ENCODE measurements at places on chromosomes 4 and X. TPM values are rescaled to one million over a fixed set of nuclear protein-coding genes. Genes with fewer than 3 reads are reported as not detected.

Gene TMEM150C
- 1.8 TPM for total RNA-seq

DNA sequence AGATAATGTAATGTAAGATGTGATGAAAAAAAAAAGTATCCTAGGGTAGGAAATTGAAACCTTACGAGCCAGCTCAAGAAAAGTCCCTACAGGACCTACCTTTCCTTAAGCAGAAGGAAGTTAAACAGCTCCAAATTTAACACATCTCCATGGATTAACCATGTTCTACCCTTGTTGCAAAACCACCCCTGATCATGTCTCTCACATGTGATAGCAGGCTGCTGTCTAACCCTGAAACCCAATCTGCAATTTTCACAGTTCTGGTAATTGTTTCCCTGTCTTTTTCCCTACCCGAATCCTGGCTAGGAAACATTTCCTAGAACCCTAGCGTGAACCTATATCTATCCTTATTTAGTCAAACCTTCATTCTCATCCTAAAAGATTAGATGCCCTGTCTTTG lies 198.9 kb downstream of the SPOCK3 start:
- no peak for DNase-seq

- no peak for DNase-seq
Measured at GRCh38 chrX:153055871-153056749, at the start of gene PNMA3. PNMA3 (plus strand) TSS chrX:153056470; CDS start chrX:153057056, 586 bp downstream.

Gene SMIM10
- 7.2 TPM for total RNA-seq

- no peak for DNase-seq
Measured at GRCh38 chr4:77465271-77465670, 140.3 kb upstream of the CXCL13 start.

Gene WDR17
- total RNA-seq, result 4.2 TPM

Gene SLC25A4
- 18.6 TPM for total RNA-seq

DNA sequence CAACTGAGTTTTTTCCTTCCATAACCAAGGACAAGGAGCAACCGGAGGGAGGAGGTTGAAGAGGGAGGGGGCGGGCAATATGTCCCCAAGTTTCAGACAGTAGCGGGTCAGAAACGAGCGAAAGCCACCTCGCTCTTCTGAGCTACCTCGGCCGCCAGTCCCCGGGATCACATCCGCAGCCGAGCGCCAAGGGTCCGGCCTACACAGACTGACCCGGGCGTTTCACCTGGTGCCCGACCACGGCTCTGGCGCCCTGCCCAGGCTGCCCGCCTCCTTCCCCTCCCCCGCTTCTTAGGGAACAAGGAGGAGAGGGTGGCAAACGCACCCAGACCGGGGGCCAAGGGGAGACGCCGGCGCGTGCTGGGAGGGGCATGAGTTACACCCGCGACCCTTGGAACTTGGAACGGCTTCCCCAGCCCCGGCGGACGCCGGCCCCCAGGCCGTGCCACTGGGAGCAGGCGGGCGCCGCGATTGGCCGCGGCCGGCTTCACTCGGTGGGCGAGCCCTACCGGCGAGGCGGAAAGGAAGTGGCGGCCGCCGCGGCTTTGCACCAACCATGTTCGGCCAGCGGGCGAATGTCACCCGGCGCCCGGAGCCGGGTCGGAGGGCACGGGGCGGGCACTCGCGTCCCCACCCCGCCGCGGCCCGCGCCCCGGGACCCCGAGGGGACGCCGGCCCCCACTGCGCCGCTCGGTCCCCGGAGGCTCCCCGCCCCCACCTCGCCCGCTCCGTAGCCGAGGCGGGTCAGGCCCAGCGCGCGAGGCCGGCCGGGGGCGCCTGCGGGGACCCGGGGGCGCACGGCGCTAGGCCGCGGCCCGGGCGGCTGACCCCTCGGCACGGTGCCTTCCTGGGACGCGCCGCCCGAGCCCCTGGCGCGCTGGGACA lies 1.5 kb downstream of the IRF2 start:
- no peak for DNase-seq

DNA sequence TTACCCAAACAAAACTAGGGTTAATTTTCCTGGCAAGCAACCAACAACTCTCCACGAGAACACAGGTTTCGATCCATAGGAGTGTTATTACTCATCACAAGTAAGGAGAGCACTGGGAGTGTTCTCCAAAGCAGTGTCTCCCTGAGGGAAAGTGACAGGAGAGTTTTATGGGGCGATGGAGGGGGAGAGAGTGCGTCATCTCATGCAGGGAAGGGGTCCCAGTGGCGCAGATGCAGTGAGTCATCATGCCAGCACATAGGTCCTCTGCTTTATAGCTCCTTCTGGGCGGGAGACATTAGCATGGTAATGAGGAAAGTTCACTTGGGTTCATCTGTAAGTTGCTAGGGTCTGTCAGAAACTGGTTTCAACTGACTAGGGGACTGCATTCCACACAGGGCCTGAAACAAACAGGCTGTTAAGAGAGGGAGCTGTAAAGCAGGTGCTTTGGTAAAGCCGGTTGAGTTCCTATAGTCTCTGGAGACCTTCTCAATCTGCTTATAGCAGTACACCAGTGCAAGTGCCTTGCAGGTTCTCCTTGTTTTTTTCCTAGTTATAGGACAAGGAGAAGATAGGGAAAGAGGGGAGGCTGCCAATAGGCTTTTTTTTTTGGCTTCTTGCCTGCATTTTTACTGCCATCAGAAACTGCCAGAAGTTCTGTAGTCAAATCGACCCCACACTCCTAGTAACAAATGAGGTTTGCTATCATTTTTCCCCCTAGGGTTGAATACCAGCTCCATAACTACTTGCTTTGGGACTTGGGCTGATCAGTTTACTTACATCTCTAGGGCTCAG lies 12.8 kb upstream of the BOD1L1 start:
- no peak for DNase-seq

Gene ZDHHC15
- total RNA-seq, result 0.05 TPM

- no peak for DNase-seq
Measured at GRCh38 chr4:55554453-55555030, 7.8 kb upstream of the CLOCK start.

DNA sequence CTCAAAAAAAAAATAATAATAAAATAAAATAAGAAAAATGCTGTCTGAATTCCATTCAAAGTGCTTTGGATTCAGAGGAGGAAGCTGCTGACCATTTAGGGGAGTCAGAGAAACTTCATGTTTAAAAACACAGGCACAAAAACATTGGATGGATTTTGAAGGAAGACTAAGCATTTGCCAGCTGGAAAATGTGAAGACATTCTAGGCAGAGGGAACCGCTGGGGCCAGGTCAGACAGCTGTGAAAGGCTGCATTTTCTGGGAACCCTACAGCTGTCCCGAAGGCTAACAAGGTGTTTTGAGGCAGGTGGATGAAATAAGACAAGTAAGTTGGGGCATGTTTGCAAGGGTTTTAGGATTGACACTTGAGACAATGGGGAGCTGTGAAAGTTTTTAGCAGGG lies 38.6 kb downstream of the ING2 start:
- DNase-seq, result no peak

Gene UGT2B17
- total RNA-seq, result not detected

Gene F9
- 0.08 TPM for total RNA-seq

DNA sequence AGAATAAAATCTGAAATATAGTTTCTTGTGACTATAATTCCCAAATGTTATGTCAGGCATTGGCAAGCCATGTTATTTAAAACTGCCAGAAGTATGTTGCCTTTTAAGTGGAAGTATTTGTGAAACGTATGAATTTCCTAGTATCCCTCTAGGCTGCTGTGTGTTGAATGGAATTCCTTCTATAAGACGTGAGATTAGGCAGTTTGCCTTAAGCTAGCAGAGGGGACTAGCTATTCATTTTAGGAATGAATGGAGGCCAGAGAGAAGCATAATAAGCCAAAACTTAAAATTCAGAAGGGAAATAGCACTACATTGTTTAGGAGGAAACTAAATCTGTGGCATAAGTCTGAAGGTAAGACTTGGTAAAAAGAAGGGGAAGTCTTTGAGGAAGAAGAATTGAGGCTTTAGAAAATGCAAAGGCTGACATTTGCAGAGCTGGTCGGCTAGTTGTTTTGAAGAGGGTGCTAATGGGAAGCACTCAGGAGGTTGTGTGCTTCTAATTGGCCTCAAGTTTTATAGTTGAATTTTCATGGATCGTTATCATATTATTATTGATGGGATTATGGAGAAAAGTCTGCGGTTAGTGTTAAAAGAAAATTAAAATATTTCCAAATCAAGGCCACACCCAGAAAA lies 57.1 kb downstream of the TMEM131L start:
- DNase-seq, result no peak

- no peak for DNase-seq
Measured at GRCh38 chr4:121980643-121981042, 28.8 kb upstream of the TRPC3 start.

DNA sequence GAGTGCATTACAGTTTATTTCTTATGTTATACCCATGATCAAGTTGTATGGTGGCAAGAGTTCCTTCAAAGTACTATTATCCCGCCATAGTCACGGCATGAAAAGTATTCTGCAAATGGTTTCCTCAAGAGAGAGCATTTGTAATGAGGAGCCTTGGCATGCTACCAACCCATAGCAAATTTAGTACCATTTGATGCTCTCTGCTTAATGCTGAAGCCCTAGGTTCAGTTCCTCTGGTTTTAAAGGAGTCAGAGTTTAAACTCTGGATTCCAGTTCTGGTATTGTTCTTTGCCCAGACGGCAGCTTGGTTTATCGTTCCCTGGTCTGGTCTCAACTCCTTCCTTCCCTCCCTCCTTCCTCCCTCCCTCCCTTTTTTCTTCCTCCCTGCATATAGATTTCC lies 371.3 kb downstream of the BMPR1B start:
- no peak for DNase-seq

DNA sequence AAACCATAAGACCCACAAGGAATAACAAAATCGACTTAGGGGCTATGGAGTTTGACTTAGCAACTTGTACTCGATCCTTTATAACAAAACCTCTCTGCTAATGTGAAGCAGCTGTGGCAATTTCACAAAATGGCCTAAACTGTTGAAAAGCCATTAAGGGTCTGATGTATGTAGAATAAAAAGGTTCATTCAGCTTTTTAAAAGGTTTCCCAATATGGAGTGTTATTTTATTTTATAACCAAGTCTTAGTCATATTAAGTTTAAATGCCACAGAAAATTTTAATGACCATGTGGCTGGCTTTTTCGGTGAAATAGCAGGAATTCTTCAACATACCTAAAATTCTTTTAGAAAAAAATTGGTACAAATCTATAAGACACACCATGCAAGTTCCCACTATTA lies 291.8 kb upstream of the HAND2 start:
- DNase-seq, result no peak

Gene BRS3
- not detected for total RNA-seq

GRCh38 chrX:35439034-35439660 lies 359.0 kb upstream of the MAGEB16 start:
- no peak for DNase-seq

- no peak for DNase-seq
Measured at GRCh38 chr4:94877973-94878372, 120.2 kb downstream of the BMPR1B start.

GRCh38 chrX:111168314-111168713 lies 72.3 kb downstream of the PAK3 start:
- no peak for DNase-seq

DNA sequence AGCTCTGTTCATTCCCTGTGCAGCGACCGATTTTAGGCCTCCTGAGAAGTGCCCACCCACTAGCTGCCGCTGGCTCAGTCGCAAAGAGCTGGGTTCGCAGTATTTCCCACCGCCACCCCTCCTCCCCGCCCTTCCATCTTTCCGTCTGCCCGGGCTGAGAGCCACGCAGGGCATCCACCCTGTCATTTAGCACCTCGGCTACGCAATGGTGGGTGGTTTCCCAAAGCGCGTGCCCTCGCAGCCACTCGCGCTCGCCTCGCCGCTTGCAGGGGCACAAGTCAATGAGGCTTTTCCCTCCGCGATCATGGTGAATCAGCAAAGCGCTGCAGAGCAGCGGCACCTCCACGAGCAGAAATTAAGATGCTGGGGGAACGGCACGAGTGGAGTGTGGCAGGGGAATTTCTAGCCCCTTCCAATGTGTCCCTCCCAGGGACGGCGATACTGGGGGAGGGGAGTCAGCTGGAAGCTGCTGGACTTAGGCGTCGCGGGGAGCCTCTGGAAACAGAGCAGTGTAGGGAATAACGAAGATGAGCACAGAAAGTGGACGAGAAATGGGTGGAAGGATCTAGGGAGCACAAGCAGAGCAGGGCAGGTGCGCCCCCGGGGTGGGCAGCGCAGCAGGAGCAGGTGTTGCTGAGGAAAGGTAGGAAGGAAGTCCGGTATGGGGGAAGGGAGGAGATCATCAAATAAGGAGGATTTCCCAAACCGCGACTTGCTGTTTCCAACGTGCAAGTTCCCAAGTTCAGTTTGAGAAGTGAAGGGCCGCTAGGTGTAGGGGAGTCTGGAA lies 2.4 kb upstream of the PTCHD1 start:
- no peak for DNase-seq

DNA sequence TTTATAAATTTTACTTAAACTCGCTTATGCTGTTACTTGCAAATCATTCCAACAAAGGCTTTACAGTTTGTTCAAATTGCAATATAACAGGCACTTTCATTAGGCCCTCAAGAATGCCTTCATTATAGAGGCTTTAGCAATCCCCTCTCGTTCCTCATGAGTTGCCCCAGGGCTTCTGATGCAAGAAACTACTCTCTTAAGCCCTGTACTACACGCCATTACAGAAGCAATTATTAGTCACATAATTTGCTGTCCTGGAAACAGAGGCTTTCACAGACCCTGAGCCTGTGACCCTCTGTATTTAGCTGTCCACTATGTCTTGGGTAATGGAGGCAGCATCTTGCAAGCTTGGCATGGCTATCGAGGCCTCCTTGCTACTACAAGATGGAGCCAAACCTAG lies 965.9 kb upstream of the DIAPH2 start:
- DNase-seq, result no peak

- no peak for DNase-seq
Measured at GRCh38 chrX:115579327-115579726, 18.4 kb downstream of the PLS3 start.

DNA sequence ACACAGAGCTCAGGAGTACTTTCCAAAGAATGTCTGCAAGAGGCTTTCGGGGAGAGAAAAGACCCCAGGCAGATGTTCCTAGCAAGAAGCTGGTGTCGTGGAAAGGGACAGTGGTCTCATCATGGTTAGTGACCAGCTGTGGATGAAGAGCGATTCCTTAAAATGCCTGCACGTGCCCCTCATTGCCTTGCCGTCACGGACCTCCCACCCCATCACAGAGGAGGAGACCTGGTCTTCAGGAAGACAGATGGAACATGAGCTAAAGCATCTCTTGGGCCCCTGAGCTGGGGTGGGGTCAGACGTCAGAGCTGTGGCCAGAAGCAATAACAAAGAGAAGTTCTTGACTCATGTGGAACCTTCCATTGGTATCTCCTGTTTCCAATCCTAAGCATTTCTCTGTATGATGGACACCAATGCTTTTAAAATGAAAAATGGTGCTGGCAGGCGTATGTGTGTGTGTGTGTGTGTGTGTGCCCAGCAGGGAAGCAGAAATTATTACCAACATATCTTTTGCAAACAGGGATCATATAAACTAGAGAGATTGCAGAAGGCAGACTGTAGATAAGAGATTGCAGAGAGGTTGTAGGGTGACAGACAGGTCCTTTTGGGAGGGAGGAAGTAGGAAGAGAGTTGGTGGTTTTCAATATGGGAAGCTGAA lies 25.2 kb upstream of the ASMTL start:
- DNase-seq, result no peak

DNA sequence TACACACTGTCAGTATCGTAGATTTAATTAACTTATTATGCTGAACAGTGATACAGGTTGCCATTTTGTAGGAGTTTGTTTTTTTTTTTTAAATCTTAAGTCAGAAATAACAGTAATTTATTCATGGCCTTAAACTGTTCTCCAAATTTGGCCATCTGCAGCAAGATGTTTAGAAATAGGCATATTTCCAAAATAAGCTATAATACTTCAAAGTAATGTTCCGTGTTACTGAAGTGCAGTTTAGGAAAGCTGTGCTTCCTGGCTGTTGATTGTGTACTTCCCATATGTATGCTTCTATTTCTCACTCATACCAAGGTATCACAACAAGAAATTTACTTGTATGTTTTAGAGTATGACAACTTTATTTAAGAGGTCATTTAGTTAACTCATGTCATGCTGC lies 28.9 kb downstream of the CPEB2 start:
- DNase-seq, result no peak
